ENCODE measurements at places on chromosomes 2 and 18.

DNA sequence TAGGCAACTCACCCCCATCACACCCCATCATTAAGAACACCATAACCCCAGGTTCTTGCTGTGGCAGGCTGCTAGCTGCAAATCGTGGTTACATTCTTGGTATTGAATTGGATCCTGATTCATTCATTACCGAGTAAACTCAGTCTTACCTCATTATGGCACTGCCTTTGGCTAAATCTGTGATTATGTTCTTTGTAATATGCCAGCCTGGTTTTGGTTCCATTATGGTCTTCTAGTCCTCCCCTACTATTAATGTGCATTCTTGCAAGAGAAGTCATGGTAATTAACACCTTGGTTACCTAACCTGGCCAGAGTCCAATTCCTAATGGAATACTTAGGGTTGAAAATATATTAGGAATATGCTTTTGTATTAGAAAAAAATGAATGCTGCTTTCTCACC, 258.9 kb upstream of the APCDD1 start:
- no peak for DNase-seq

- DNase-seq = peak; percentile 91
These were observed 69.0 kb downstream of the CPO start for GRCh38 chr2:207008105-207008990.

DNA sequence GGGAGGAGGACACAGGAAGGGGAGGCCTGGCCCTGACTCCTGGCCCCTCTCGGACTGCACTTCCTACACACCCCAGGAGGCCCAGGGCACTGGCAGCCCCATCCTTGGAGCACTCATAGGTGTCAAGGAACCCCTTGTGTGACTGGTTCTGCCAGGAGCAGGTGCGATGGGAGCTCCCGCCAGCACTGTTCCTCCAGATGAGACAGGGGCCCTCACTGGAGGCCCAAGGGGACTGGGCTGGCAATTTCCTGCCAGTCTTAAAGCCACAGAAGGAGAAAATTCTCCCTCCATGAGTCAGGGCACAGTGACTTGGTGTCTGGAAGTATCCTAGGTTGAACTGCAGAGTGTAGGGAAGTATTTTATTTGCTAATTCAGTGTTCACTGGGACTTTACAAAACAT, 42.8 kb upstream of the MAL start:
- DNase-seq = no peak

- DNase-seq = no peak
These were observed 87.2 kb upstream of the ZEB2 start for GRCh38 chr2:144607099-144607498.

- DNase-seq = no peak
These were observed 41.6 kb downstream of the MGAT5 start for GRCh38 chr2:134295441-134295840.
